ENCODE measurements at places on chromosomes 3 and 15.

DNA sequence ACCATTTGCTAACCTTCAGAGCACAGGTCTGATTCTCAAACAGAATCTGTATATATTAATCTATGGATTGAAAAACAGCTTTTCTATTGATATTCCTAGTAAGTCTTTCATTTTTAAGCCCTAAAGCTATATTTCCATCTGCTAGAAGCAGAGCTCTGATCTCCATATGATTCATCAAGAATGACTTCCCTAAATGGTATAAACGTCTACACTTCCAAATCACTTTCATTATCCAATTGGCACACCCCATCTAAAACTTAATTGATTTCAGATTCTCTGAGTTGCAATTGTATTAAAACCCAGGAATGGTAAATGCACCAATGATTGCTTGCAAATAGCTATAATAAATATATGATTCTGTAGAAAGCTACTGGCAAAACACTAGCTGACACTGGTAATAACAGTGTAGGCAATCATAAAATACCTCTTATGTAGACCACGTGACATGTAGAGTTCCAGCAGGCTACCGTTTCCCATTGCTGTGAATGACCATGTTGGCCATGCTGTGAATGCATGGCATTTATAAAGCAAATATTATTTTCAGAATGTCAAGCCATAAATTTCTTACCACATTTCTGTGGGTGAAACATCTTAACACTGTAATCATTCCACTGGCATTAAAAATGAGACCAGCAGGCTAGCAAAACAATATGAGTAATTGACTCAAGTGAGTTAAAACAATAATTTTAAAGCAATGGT is 226.0 kb downstream of the ZMAT3 start:
- no peak for DNase-seq

GRCh38 chr3:101011136-101011535 is 17.9 kb upstream of the ABI3BP start:
- DNase-seq: no peak

DNA sequence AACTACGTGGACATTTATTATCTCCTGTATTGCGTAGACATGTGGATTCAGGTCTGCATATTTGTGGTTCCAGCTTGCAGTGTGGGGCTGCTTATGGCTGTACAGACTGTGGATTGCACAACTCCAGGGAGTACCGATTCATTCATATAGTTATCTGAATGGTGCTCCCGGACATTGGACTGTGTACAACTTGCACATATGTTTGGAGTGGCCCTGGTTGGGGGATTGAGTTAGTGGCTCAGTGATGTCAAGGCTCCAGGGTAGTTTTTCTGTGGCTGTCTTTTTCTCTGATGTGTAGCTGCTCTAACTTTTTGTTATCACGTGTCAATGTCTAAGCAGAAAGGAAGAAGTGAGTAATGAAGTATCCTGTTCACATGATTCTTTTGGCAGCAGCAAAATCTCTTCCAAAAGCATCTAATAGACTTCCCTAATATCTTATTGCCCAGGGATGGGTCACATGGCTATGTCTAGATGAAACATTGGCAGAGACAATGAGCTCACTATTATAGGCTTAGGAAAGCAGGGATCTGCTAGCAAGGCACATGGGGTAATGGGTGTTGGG is 15.8 kb downstream of the ST3GAL6 start:
- peak; percentile 43 for DNase-seq

GRCh38 chr15:78453447-78453846 is 15.4 kb downstream of the IREB2 start:
- DNase-seq: no peak

GRCh38 chr3:153429821-153430220 is 267.8 kb downstream of the RAP2B start:
- no peak for DNase-seq

DNA sequence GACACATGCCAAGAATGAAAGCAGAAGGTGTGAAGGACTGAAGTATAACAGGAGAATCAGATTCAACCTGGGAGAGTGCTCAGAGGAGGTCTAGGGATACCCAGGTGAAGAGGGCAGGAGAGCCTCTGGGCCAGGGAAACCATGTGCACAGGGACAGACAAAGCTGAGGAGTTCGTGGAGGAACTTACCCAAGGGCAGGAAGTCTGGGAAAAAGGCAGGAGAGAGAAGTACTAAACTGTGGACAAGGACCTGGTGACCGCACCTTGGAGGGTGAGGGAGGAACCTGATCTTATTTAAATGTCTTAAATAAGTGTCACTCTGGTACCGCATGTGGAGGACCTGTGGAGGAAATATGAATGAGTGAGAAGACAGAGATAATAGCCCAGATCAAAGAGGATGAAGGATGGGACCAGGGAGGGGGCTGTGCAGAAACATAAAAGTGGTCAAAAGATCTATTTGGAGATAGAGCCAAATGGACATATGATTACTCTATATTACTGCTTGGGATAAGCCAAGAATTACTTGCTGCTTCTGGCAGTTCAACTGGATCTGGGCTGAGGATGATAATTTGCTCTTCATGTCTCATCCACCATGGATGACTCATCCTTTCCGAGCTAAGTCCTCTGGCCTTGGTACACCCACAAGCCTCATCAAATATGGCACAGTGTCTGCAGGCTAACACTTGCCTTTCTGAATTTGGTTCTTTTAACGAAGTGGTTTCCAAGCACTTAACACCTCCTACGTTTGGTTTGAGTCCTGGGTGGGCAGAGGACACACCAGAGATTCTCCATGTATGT is 116.9 kb upstream of the NMNAT3 start:
- no peak for DNase-seq

DNA sequence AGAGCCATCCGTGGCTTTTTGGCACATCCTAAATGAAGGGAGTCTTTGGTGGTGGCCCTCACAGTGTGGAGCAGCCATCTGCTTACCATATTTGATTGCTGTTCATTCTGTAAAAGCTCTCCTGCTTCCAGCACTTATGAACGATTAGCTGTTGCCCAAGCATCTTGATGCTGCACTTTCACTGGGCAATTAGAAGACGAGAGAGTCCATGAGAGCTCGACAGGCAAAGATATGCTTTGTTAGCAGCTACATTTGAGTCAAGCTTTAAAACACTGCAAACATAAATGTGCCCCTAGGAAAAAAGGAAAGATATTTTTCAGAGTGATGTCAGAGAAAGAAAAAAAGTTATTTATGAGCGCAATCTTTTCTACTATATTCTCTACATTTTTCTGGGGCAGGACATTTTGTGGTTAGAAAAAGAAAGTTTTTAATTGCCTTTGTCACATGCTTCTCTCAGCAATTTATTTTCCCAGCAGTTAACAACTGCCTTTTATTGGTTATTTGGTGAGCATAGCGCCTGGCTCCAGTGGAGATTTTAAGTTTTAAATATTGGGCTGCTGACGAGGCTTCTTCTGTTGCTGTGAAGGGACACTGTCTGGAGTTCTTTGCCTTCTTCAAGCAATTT is 468.4 kb downstream of the C3orf38 start:
- no peak for DNase-seq

- no peak for DNase-seq
Observed at GRCh38 chr3:162780313-162780712, 1283.7 kb downstream of the OTOL1 start.

GRCh38 chr3:126018545-126018944 is 49.6 kb downstream of the ROPN1B start:
- no peak for DNase-seq

DNA sequence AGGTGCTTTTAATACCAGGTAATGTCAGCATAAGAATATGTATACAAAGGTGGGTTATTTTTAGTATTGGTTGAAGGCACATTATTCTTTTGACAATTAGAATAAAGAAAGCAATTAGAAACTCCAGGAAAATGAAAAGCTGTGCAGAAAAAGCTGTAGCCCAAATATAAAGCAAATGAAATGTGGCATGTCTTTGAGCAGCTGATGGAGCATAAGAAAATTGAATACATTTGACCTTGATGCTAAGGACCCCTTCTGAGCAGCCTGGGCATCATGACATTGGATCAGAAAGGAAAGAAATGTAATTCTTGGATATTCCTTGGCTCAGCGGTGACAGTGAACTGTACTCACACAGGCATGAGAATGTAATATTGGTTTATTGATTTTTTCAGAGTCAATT is 8.0 kb upstream of the ISLR start:
- no peak for DNase-seq

DNA sequence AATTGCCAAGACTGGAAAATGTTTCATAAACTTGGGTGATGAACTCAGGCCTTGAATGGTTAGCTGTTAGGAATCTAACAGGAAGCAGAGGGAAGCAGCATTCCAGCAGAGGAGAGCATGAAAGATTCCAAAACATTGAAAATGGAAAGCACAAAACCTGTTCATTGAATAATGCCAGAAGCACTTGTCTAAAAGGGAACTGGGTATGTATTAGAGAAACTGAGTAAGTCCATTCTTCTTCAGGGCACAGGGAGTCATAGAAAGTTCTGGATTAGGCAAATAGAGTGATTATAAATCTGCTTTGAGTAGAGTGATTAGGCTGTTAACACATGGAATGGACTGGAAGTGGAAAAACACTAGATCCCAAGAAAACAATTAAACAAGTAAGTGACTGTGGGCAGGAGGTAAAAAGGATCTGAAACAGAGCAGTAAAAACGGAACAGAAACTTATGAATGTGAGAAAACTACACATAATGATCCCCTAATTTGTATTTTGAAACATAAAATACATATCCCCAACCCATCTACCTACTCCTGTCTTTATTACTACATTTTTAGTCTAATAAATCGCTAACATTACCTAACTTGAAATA is 343.4 kb downstream of the TBC1D5 start:
- no peak for DNase-seq

DNA sequence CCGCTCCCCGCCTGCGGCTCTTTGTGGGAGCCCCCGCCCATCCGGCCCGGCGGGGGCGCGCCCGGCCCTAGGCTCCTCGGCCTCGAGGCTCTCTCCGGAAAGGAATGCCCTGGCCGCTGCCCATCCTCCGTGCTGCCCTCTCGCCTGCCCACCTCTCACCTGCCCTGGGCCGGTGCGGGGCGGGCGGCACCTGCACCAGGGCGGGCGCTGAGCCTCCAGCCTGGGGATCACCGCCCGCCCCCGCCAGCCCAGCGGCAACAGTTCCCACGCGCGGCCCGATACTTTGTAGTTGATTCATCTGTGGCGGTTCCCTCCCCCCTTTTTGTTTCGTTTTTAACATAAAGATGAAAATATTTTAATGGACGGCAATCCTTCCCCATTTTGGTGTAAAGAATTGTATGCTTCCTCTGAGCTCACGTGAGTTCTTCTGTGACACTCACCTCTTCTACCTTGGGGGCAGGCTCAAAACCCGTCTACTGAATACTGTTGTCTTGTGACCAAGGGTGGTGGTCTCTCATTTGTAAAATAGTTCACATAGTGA is 1.9 kb downstream of the KLF13 start:
- DNase-seq: no peak

DNA sequence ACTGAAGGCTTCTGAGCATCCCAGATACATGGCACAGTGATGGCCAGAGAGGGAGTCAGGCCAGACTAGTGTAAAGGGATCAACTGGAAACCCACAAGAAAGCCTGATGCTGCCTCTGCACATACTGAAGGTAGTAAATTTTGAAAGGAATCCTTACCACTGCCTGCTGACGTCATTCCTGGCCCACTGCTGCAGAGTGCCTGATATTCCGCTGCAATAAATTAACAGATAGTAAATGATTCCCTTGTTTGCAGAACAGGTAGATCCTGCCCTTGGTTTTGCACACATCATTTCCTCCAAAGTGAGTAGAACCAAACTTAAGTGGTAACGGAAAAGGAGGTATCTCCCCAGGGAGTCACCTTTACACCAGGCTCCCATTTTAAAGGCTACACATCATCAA is 146.7 kb downstream of the FBN1 start:
- DNase-seq: no peak

- DNase-seq: no peak
Observed at GRCh38 chr15:54659646-54660045, 537.1 kb downstream of the RSL24D1 start.

DNA sequence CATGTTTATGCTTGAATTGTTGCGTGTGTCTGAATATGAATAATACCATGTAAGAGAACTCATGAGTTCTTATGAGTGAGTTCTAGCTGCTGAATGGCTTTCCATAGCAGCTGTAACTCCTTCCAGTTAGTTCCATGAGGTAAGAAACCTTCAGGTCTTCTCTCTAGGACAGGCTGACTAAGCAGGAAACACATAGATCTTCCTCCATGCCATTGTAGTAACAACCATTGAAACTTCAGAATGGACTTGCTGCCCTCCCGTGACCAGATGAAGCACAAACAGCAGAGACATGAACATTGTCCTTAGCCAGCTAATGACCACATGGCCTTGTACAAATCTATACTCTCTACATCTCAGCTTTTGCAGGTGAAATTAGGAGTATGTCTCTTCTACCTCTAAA is 200.0 kb downstream of the ZNF385D start:
- peak; percentile 9 for DNase-seq

DNA sequence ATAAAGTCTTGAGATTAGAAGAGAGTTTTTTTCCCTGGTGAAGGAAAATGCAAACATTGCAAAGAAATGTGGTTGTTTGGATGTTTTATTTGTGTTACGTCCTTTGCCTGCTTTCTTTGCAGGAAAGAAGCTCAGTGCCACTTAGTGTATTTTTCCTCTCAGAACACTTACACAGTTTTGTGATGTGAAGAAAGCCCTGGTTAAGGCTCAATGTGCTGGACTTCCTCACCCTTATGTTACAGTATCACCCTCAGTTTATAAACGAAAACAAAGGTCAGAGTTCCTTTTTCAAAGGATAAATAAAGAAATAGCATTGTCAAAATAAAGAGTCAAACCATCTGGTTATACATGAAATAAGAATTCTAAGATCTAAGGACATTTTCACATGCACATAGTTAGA is 45.9 kb downstream of the RNF13 start:
- no peak for DNase-seq

GRCh38 chr3:45979378-45979777 is 16.2 kb downstream of the FYCO1 start:
- no peak for DNase-seq

GRCh38 chr3:46990573-46991374 is 11.3 kb downstream of the NBEAL2 start:
- DNase-seq: no peak

DNA sequence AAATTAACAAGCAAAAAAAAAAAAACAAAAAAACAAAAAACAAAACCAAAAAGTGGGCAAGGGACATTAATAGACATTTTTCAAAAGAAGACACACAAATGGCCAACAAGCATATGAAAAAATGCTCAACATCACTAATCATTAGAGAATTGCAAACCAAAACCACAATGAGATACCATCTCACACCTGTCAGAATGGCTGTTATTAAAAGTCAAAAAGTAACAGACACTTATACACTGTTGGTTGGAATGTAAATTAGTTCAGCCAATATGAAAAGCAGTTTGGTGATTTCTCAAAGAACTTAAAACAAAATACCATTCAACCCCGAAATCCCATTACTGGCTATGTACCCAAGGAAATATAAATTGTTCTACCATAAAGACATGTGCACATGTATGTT is 222.4 kb upstream of the CD96 start:
- no peak for DNase-seq

DNA sequence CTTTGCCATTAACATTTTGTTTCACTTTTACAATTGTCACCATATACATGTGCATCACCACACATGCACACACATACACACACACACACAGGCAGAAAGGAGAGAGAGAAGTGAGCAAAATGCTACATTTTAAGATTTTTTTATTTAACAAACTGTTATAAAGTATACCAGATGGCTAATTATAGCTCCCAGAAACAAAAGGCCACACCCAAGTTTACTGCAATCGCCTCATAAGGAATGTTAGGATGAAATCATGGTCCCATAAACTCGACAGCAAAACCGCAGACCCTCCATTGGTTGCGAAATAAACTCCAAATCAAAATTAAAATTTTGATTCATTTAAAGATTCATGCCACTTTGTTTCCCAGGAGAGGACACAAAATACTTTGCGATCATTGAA is 16.1 kb upstream of the C15orf61 start:
- no peak for DNase-seq

GRCh38 chr3:151328298-151328995 is 902 bp downstream of the P2RY13 start:
- no peak for DNase-seq
